Stimulated activated CD8-positive, alpha-beta memory T cell treated with anti-CD3 and anti-CD28 coated beads, Interleukin-2, amount 100 ng/mL, for 1 hour (primary cell): ENCODE measurements at places on chromosomes 12 and 14.

DNA sequence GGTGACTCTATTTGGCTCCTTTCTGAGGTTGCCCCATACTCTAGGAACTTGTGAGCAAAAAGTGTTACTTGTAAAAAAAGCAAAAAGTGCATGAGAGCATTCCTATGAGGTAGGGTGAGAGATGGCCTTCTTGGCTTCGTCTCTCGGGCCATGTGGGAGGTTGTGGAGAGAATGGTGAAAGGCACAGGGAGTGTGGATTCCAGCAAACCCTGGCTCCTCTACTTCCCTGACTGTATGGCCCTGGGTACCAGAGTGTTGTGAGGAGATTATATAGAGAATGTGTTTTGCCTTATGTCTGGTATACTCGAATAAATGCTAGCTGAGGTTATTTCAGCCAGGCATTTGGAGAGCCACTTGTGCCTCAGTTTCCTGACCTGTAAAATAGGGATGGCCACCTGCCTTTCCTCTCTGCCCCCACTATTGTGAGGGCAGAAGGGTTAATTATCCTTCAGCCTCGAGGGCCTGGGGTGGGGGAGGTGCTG lies 11.0 kb downstream of the PLEKHG3 start:
- no peak for DNase-seq

DNA sequence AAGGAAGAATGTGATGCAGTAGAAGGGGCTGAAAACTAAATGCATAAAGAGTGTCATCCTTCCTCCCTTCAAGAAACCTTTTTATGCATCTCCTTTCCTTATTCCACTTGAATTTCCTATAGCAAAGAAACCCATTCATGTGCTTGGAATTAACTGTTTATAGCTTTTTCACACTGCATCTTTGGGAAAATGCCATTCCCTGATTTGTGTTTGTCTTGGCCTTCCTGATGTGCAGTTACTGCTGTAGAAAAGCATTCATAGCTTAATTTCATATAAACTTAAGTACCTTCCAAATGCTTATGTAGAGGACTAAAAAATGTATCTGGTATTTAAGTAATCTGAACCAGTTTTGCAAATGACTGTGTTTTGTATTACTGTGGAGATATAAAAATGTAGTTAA lies 61.8 kb downstream of the SDR9C7 start:
- no peak for DNase-seq

DNA sequence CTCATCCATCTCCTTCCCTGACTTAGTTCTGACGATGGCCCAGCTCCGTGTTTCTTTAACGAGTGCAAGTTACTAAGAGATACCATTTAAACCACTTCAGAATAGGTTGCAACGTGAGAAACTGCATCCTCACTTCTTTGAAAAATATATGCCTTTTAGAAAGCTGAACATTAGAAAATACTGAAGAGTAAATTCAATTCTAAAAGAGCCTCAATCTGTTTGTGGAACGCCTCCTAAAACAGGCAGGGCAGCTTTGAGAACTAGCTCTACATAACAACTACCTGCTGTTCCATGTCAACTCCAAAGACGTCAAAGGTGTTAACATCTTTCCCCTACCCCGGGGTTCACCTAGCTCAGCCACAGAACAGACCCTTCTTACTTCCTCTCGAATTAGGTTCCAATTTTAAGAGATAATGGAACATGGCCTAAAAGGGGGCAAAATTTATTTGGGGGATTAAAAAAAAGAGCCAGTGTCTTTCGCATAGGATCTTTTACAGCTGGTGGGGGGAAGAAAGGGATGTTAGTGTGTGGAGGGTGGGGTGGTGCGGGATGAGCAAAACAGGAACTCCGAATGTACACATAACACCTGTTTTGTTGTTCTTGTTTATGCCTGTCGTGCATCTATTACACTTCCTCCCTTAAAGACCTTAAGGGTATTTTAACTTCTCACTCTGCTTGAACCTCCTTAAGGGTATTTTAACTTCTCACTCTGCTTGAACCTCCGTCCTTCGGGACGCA lies 3.3 kb downstream of the BHLHE41 start:
- no peak for DNase-seq

DNA sequence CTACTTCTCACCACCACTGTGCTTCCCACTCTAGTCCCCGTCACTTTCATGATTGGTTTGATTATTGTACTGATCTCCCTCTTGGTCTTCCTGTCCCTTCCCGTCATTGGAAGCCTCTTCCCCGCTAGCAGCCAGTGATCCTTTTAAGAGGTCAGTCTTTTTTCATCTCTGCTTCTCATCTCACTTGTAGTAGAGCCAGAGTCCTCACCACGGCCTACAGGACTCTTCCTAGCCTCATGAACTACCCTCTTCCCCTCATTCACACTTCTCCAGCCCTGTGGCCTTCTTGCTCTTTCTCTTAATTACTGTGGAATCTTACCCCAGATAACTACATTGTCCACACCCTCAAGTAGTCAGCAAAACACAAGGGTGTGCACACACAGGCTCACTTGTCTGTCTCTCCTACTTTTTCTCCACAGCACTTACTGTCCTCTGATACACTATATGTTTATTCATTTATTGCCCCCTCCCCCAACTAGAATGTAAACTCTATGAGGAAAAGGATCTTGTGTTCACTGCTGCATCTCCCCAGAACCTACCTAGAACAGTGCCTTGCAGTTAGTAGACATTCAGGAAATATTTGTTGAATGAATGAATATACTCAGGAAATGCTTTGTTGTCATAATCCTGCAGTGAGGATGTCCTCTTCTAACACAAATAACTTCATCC lies 66.3 kb downstream of the CKB start:
- no peak for DNase-seq

DNA sequence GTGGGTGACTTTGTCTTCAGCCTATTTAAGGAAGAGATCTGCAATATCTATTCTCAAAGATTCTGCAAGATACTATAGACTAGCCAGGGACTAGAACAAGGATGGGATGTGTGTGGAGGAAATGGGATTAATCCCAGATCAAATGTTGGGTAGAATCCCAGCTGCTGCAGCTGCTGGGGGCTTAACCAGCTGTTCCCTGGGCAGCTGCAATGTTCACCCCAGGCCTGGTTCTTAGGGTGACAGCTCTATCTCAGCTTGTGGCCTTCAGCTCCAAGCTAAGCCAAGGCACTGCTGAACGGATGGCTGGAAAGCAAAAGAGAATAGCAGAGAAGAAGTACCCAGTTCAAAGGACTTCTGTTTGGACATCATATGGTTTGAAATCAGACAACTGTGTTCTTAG lies 10.0 kb upstream of the RHEBL1 start:
- no peak for DNase-seq

DNA sequence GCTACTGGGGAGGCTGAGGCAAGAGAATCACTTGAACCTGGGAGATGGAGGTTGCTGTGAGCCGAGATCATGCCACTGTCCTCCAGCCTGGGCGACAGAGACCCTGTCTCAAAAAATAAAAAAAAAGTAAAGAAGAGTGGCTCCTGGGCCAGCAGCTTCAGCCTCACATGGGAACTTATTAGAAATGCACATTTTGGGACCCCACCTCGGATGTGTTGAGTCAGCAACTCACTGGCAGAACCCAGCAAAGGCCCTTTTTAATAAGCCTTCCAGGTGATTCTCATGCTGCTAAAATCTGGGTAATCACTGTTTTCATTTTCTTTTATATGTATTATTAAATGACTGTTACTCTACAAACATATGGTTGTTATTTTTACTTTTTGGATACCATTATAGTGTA lies 41.6 kb downstream of the TBK1 start:
- no peak for DNase-seq

GRCh38 chr14:45051180-45051579 lies 32.7 kb upstream of the PRPF39 start:
- DNase-seq: no peak

DNA sequence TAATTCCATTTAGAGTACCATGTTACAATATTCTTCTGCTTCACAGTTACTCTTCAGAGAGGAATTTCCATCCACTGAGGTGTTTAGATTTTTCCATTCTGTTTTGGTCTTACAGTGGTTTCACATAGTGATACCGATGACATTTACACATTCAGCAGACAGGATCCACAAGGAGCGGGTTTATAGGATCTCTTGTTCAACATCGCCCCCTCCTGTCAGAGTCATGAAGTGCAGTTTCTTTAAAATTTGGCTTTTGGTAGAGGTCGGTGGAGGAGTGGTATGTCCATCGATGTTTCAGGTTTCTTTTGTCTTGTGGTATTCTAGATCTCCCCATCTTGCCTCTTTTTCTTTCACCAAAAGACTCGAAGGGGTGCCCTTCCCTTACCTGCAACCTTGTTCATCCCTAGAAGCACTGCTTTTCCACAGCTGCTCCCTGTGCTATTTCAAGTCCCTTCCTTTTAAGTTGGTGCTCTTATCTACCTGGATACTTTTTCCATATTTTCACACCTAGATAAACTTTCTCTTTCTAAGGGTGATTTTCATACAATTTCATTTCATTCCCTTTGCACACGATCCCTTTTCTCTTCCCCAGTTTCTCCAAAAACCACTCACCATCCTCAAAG lies 181.3 kb downstream of the ITPR2 start:
- DNase-seq: no peak

- DNase-seq: no peak
Observed at GRCh38 chr12:114396869-114397719, 8.8 kb downstream of the TBX5 start.

GRCh38 chr14:60926002-60926401 lies 54.9 kb downstream of the TRMT5 start:
- no peak for DNase-seq

DNA sequence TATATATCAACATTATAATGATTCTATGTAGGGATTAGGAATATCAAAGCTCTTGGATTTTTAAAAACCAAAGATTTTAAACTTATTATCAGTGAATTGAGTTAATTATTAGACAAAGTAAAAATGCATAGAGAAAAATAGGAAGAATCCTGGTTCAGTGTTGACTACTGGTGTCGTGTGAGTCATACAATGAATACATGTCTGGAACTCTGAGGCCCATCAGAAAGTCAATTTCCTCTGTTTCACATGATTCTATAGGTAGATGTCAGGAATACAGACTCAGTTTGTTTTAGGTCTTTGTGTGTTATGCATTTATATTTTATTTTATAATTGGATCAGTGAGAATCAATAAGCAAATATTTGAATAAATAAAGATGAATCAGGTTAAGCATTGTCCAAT lies 84.5 kb upstream of the RTL1 start:
- no peak for DNase-seq

DNA sequence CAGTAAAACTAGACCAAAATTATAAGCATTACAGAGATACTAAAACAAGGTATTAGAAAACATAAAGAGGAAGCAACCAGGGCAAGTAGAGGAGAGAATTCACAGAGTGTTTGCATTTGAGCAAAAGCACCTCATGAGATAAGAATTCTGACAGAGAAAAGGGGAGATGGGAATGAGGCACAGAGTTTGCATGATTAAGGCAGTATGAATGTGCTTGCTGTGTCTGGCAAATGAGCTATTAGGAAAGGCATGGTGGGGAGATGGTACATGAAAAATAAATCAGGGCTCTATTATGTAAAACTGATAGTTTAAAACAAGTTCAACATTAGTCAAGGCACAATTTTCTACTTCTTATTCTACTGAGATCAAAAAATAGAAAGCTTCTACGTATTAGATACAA lies 23.1 kb downstream of the GARIN6 start:
- DNase-seq: no peak

DNA sequence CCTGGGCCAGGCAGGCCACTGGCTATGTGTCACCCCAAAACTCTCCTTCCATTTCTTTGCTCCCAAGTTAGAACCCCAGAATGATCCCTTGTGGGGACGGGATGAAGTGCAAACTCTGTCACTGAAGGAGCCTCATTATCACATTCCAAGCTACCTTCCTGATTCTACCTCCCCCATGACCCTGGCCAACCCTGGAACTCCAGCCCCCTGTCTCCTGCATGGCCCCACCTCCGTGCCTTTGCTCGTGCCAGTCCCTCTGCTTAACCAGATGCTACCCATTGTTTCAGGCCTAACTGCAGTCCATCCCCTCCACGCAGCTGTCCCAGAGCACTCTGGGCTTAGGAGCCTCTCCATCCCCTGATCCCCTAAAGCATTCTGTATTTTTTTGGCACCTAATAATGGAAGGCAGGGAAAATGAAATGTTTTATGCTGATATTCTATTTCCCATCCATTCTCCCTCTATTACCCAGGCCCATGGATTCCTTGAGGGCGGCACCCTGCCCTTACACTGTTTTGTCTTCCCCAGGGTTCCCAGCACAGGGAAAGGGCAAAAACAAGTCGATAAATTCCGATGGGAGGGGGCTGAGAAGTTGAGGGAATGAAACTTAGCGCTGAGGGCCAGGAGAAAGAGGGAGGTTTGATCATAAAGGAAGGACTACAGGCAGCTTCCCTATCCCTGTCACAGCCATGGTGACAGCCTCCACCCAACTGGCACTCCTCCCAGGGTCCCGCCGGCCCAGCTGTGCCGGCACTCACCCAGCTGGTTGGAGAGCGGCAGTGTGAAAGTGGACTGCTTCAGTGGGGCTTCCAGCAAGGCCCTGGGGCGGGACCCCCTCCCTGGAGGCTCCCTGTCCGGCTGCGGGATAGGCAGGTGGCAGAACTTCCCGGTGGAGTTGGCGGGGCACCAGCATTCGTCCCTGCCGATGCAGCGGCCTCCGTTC lies 58.1 kb downstream of the ISCA2 start:
- DNase-seq: no peak

- DNase-seq: no peak
Observed at GRCh38 chr14:78982551-78982950, 812.4 kb downstream of the NRXN3 start.

- DNase-seq: no peak
Observed at GRCh38 chr12:54189198-54189539, 384 bp upstream of the SMUG1 start.

DNA sequence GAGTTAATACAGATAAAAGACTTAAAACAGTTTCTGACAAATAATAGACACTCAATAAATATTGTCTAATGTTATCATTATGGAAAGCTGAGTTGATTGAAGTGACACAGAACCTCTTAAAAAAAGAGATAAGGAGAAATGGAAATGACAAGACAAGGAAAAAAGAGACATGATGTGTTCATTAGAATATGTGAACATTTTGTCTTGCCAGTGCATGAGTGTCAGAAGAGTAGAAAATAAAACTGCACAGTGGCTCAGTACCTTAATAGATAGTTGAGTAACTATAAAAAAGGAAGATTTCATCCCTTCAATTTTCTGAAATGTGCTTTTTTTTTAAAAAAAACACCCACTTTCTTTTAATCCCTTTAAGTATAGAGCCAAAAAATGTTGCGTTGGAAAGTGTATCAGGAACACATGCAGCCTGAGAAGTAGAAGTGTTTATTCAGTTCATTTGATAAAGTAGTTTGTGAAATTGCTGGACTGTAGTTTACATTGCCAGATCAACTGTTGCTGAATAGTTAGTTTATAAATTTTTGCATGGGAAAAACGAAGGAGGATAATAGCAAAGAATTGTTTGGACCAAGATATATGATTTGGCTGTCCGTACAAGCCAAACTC lies 56.6 kb upstream of the ACSS3 start:
- no peak for DNase-seq
